ENCODE measurements at places on chromosomes 5 and 9.

DNA sequence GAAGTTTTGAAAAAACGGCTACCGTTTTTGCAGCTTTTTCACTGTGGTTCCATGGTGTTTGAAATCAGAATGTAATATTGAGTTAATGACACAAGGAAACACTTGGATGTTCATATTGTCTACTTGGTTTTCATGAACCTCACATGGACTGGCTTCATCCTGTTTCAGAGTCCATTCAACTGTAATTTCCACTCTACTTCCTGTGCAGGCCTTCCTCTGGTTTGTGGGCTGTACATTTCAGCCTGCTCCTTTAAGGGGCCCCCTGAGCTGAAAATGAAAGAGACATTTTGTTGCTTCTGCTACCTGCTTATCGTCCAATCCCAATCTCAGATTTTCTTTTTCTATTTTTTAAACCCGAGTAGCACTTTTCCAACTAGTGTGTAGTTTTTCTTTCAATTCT lies 41.8 kb upstream of the CDKN2B start:
- H3K27ac ChIP-seq, result no peak overlapping the region
- DNase-seq, result no peak
- no peaks in the 10 kb centered on the region for H3K27me3 ChIP-seq
- H3K36me3 ChIP-seq, result no peaks in the 10 kb centered on the region
- H3K4me1 ChIP-seq, result peaks cover 14% of the 10 kb centered on the region
- H3K4me3 ChIP-seq, result no peak overlapping the region

DNA sequence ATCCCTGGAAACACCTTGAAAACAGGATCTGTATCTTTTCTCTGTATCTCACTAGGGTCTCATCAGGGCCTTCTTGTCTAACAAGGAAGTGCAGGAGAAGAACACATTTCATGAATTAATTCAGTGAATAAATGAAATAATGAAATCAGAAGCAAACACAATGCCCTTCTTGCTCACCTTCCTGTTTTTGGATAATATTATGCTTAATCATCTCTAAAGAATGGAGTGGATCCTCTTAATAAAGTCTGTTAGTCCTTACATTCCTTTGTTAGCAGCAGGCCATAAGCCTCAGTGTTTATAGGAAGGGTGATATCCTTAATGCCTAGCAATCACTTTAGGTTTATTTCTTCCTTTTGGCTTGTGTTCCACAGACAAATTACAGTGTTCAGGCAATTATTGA lies 837.1 kb upstream of the SEMA6A start:
- no peaks in the 10 kb centered on the region for H3K27me3 ChIP-seq
- peaks cover 5% of the 10 kb centered on the region for H3K4me1 ChIP-seq
- no peak overlapping the region for H3K4me3 ChIP-seq
- no peak for DNase-seq

- no peaks in the 10 kb centered on the region for H3K36me3 ChIP-seq
- H3K27me3 ChIP-seq, result peaks cover 45% of the 10 kb centered on the region
- no peak for DNase-seq
- H3K4me1 ChIP-seq, result peaks cover 12% of the 10 kb centered on the region
- no peak overlapping the region for H3K4me3 ChIP-seq
Observed at GRCh38 chr5:169548315-169548714, 35.3 kb upstream of the SPDL1 start.

DNA sequence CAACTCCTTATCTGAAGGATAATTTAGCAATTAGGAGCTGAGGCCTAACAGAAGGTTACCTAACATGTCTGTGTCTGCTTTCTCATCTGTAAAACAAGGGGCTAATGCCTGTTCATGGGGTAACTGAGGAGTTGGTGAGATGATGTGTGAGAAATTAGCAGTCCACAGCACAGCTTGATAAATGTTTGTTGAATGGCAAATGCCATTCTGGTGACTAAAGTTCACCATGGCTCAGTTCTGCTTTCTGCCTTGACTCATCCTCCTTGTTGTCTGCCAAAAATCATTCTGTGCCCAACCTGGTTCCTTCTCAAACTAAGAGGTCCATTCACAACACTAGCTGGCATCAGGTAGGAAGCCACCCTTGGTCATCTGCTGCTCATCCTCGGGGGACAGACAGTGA lies 552.0 kb upstream of the KLF4 start:
- DNase-seq, result no peak
- no peaks in the 10 kb centered on the region for H3K4me1 ChIP-seq
- no peak overlapping the region for H3K27ac ChIP-seq
- peaks cover 14% of the 10 kb centered on the region for H3K27me3 ChIP-seq
- no peaks in the 10 kb centered on the region for H3K36me3 ChIP-seq
- H3K4me3 ChIP-seq, result no peak overlapping the region

DNA sequence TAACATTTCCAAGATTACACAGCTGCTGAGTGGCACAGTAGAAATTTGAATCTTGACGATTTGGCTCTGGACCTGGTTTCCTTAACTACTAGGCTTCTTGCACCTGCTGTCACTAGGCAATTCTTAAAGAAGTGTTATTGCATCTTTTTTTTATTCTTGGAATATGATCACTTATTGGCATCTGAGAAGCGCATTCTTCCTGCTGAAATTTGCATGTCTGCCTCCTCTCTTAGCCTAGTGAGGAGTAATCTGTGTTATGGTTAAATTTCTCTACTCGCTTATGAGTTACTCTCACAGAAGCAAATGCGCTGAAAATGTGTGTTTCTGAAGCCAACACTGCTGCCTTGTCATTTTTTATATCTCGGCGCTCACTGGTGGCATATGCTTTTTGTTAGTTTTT lies 89.3 kb downstream of the WDR41 start:
- H3K4me3 ChIP-seq, result no peak overlapping the region
- no peak for DNase-seq
- no peak overlapping the region for H3K27ac ChIP-seq
- H3K36me3 ChIP-seq, result peaks cover 11% of the 10 kb centered on the region

DNA sequence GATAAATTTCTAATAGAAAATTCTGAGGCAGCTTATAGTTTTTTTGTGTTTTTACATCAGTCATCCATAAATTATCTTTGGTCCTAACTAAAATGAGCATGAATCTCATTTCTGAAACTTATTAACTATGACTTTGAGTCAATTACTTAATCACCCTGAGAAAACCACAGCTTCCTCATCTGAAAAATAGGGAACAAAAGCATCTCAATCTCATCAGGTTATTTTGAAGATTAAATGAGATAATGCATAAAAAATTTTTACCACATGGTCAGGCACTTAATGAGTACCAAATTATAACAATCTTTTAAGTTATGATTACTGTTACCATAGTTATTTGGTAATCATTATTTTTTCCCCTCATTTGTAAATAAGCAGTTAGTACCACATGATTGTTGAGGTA lies 279.1 kb downstream of the MAST4 start:
- H3K27me3 ChIP-seq, result no peaks in the 10 kb centered on the region
- no peak for DNase-seq
- no peak overlapping the region for H3K4me3 ChIP-seq
- H3K27ac ChIP-seq, result no peak overlapping the region
- H3K36me3 ChIP-seq, result no peaks in the 10 kb centered on the region

GRCh38 chr9:101421653-101422065 lies 13.9 kb downstream of the ALDOB start:
- no peak for DNase-seq
- H3K4me3 ChIP-seq, result no peak overlapping the region
- H3K4me1 ChIP-seq, result peaks cover 5% of the 10 kb centered on the region
